ENCODE measurements at places on chromosomes 7 and 10. TPM values are rescaled to one million over a fixed set of nuclear protein-coding genes. Genes with fewer than 3 reads are reported as not detected.
A peak's percentile ranks its signal among the peaks of the same experiment; 100 is the strongest.

DNA sequence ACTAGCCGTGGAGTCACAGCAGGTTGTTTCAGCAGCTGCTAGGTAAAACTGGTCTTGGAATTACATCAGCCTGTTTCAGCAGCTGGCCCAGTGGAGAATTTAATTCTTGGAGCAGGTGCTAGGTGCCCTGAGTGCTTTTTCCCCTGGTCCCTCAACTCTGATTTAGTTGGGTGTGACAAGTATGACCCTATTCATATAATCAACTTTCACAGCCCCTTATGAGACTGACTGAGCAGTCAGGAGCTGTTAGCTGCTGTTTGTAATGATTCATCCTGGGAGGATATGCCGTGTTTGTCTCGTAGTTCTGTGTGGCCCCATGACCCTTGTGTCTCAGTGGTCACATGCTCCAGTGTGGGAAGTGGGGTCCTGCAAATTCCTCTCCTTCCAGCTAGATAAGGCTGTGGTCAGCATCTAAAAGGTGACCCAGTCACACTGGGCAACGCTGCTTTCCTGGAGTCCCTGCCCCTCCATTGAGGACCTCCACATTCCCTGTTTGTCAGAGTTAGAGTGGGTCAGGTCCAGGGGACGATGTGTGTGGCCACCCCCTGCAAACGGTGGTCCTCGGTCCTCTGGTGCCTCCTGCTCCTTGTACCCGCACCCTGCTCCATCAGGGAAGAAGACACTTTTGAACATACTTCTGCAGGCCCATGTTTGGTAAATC is 28.3 kb downstream of the TBATA start:
- H3K4me1 ChIP-seq = peaks cover 20% of the 10 kb centered on the region
- H3K36me3 ChIP-seq = no peaks in the 10 kb centered on the region
- no peak overlapping the region for H3K4me3 ChIP-seq
- peak; percentile 30 for DNase-seq
- H3K27ac ChIP-seq = no peak overlapping the region

PDE1C gene
- total RNA-seq = 14.9 TPM

GRCh38 chr10:75477680-75478079 is 46.3 kb downstream of the LRMDA start:
- peaks cover 9% of the 10 kb centered on the region for H3K27me3 ChIP-seq
- DNase-seq = no peak
- no peak overlapping the region for H3K4me3 ChIP-seq
- H3K36me3 ChIP-seq = no peaks in the 10 kb centered on the region
- no peak overlapping the region for H3K27ac ChIP-seq

DNA sequence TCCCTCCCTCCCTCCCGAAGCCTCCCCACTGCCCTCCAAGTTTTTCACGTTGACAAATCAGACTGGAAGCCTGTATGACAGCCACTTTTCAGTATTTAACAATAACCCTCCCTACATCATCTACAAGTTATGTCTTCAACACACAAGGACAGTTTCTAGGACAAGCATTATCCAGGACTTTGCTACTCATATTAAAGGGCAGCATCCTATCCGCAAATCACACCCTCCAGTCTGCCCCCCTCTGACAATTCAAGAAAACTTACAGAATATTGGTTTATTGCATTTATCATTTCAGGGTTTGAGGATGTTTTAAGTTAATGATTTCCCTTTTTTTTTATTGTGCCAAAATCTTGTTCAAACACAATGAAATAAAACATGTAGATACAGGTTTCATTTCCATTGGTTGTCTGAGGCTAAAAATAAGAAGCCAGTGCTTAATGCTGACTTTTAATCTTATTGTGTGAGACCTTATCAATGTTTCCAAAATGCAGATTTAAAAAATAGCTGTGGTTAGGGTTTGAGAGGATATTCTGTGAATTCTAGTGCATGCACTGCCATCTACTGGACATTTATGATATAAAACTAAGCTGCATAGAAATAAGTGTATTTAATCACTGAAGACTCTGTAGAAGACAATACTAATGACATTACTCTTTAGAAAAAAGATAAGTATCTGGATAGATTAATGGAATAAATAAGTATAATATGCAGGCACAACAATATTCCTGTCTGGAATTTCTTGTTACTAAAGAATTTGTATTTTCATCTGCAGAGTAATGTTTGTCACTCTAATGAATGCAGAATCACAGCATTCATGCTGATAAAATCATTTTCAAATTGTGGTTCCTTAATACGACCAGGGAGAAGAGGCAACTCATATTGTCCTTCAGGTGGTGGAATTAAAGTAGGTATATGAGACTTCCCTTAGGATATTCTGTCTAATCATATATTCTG is 64.1 kb downstream of the CAV1 start:
- no peak overlapping the region for H3K4me3 ChIP-seq
- peak; percentile 56 for DNase-seq
- peak overlapping the region; percentile 73 for H3K27ac ChIP-seq

DNA sequence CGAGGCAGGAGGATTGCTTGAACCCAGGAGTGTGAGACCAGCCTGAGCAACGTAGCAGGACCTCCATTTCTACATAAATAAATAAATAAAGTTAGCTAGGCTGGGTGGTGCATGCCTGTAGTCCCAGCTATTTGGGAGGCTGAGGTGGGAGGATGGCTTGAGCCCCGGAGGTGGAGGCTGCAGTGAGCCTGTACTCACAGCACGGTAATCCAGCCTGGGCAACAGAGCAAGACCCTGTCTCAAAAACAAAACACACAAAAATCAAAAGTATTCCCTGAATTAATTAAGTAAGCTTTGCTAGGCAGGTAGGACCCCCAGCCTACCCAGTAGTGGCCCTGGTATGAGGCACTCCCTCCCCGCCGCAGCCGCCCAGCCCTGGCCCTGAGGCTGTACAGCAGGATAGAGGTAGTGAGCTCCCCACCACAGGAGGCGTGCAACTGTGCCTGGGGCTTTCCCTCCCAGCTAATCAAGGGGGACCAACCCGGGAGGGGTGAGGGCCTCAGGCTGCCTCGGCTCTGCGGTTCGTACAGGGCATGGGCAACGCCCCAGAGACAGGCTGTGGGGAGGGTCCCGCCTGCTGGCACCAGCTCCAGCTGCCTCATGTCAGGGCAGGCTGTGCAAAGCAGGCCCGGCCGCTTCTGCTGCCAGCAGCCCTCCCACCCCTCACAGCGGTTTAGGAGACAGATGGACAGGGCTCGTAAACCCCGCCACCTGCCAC is 1.0 kb upstream of the CYP2W1 start:
- no peak overlapping the region for H3K4me3 ChIP-seq
- no peak for DNase-seq
- no peak overlapping the region for H3K27ac ChIP-seq
- no peaks in the 10 kb centered on the region for H3K4me1 ChIP-seq
- H3K36me3 ChIP-seq = no peaks in the 10 kb centered on the region

DNA sequence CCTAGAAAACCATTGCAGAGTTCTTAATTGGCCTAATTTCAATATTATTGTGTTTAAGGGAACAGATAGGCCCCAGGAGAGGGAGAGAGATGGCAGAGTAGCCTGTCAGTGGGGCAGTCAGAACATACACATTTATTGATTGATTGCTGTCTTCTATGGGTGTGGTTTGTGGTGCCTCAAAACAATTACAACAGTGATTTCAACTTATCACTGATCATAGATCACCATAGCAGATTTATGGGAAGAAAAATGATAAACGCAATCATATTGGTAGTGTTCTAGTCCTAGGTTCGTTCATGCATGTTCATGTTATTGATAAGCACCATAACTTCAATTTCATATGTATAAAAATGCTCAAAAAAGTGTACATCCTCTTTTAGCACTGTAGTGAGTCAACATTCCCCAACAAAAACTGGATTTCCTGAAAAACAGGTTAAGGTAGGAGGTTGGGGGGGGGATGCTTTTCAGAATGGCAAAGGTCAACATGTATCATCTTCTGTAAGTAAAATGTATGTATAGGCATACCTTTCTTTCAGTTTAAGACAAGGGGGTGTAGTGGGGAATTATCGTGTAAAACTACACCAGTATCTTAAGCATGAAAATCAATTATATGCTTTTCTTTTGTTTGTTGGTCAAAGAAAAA is 1.1 kb upstream of the TNKS2 start:
- H3K4me3 ChIP-seq = peak overlapping the region; percentile 97
- H3K27me3 ChIP-seq = no peaks in the 10 kb centered on the region
- no peaks in the 10 kb centered on the region for H3K36me3 ChIP-seq
- H3K4me1 ChIP-seq = peaks cover 16% of the 10 kb centered on the region
- no peak overlapping the region for H3K27ac ChIP-seq

GRCh38 chr10:28082885-28083284 is 84.0 kb upstream of the ODAD2 start:
- H3K4me3 ChIP-seq = no peak overlapping the region
- no peaks in the 10 kb centered on the region for H3K27me3 ChIP-seq
- H3K27ac ChIP-seq = no peak overlapping the region

- no peaks in the 10 kb centered on the region for H3K27me3 ChIP-seq
- H3K27ac ChIP-seq = no peak overlapping the region
- no peaks in the 10 kb centered on the region for H3K36me3 ChIP-seq
- H3K4me3 ChIP-seq = no peak overlapping the region
- no peaks in the 10 kb centered on the region for H3K4me1 ChIP-seq
Observed at GRCh38 chr7:46035166-46035565, 114.1 kb upstream of the IGFBP3 start.

GRCh38 chr10:77104459-77104980 is 533.1 kb downstream of the KCNMA1 start:
- H3K4me1 ChIP-seq = peaks cover 19% of the 10 kb centered on the region
- no peak overlapping the region for H3K4me3 ChIP-seq
- DNase-seq = peak; percentile 99
- H3K27me3 ChIP-seq = no peaks in the 10 kb centered on the region
